Stimulated activated CD4-positive, alpha-beta T cell treated with anti-CD3 and anti-CD28 coated beads, TNF-alpha, amount 100 ng/mL, for 48 hours (primary cell): ENCODE measurements at places on chromosomes 6 and 20.

DNA sequence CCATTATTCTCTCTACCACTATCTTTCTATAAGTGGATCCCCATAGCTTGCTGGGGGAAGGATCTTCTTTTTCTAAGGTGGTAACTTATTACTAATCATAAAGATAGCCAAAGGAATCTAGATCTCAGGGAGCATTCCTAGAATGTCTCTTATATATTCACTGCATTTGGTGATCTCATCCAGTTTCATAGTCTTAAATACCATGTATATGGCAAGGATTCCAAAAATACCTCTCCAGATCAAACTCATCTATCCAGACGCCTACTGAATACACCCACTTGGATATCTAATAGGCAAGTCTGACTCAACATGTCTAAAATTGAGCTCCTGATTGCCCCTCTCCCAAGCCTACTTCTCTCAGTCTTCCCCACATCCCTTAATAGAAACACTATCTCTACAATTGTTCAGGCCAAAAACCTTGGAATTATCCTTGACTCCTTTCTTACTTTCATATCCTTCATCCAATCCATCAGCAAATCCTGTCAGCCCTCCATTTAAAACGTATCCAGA, 264.4 kb downstream of the HACE1 start:
- no peak for DNase-seq

DNA sequence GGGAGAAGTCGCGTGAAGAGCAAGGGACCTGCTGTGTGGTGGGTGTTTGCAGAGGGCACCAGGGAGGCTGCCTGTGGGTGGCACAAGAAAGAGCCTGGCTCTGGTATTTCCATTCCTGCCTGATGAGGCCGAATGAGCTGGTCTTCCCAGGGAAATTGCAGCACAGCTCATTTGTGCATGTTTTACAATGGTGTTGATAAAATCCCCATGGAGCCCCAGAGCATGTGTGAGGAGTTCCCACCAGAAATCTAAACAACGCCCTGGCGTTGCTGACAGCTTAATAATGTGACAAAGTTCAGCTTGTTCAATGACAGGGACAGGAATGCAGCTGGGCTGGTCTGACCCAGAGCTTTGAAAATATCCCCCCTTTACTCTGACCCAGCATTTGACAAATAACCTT, 135.5 kb downstream of the CLIC5 start:
- DNase-seq = no peak

- no peak for DNase-seq
These were observed 31.3 kb downstream of the TRMT6 start for GRCh38 chr20:5918856-5919625.

DNA sequence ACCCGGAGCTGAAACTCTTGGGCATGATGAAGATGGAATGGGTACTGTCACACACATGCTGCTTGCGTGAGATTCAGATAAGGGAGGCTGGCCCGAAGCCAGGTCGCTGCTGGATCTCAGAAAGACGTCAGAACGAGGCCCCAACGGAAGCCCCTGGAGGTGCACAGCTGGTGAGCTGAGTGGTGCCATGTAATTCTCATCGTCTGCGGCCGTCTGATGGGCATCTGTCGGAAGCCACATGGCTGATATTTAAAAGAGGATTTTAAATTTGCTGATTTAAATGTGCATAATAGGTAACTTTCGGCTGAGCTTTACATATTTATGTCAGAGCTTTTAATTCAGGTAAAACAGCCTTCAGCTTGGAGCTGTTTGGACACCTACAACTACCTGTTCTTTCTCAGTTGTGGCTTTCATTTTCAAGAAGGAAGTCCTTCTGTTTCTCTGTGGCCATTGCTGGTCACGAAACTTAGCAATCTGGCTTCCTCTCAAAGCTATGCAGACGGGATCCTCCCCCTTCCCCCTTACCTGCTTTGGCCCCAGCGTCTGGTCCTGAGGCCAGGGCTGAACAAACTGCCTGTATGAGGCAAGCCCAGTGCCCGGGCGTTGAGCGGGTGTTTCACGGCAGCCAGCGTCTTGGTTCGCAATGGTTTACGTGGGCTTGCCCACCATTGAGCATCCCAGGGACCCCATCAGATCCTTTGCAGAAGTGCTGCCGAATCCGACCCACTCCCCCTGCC, 9.2 kb downstream of the SLCO4A1 start:
- peak; percentile 50 for DNase-seq

DNA sequence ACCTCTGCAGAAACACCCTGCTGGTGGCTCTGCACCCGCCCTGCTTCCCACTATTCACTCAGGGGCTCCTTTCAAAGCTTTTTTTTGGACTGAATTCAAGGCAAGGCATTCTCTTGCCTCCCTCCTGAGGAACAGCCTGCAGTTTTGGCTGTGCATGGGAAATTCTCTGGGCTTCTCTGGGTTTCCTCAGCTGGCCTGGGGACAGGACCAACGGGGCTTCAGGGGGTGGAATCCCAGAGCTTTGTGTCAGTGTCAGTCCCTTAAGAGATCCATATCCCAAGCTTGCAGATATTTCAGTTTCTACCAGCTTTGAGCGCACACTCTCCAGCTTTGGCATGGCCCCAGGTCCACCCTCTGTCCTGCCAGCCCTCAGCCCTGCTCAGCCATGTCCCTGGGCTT, 2.0 kb downstream of the SCRT2 start:
- no peak for DNase-seq

- no peak for DNase-seq
These were observed 112.6 kb upstream of the CCN2 start for GRCh38 chr6:132063738-132064137.

DNA sequence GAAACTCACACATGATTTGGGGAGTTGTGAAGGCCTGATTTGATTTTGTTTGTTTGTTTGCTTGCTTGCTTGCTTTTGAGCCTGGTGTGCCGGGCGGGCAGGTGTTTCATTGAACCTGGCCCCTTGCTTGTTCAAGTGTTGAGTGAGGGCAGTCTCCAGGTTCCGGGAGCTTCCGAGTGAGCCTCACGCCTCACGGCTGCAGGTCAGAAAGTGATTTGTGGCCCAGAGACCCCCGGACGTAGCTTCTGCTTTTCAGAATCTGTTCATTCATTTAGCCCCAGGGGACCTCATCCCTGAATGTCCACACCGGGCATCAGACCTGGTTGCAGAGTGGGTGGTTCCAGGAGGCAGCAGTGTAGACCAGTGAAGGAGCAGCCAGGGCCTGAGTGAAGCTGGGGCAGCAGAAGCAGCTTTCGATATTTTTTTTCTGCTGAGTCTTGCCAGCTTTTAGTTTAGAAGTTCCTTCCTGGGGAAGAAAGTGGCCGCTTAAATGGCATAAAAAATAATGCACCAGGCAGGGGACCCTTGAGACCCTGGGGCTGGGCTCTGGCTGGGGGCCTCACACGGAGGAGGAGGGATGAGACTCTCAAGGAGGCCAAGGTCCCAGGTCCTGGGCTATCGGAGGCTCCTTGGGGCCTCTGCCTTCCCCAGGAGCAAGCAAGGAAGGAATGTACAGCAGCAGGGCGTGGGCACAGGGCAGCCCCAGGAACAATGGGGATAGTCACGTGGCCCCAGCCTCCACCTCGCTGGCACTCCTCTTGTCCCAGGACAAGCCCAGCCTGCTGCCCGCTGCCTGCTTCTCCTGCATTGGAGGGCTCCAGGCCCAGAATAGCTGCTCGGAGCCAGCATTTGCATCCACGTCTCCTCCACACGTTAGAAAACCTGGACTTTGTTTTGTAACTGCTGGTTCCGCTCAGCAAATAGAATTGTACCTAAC, 89.2 kb upstream of the BHLHE23 start:
- DNase-seq = no peak

GRCh38 chr6:1029141-1029540, 282.8 kb upstream of the FOXQ1 start:
- no peak for DNase-seq

GRCh38 chr6:1463275-1463674, 73.9 kb downstream of the FOXF2 start:
- no peak for DNase-seq

- DNase-seq = no peak
These were observed 224.9 kb downstream of the FARS2 start for GRCh38 chr6:5486214-5486613.

- no peak for DNase-seq
These were observed 249.7 kb upstream of the RUNX2 start for GRCh38 chr6:45078432-45078831.

GRCh38 chr20:40658509-40658908, 30.5 kb downstream of the MAFB start:
- DNase-seq = no peak

- no peak for DNase-seq
These were observed 48.7 kb downstream of the YTHDF1 start for GRCh38 chr20:63167026-63167917.

GRCh38 chr6:84390334-84390733, 162.9 kb upstream of the CEP162 start:
- DNase-seq = no peak

- DNase-seq = no peak
These were observed 1.3 kb upstream of the ASXL1 start for GRCh38 chr20:32356622-32357374.

GRCh38 chr6:54217018-54217417, 91.2 kb upstream of the TINAG start:
- no peak for DNase-seq

GRCh38 chr20:38129893-38130609, 35.0 kb downstream of the TGM2 start:
- no peak for DNase-seq

DNA sequence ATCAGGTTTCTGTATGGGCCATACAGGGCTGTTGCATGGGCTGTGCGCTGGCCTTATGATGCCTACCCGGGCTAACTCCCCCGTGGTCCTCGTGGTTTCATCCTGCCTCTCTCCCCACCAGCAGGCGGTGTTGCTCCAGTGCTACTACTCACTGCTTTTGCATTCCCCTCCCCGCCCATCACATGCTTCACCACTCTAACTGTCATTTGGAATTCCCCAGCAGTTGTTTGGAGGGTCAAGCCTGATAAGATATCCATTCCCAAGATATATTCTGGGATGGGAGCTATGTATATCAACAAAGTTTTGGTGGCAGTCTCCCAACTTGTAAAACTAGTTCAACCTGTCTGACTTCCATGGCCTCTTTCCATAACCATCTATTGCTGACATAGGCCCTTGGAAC, 233.2 kb upstream of the SOX4 start:
- DNase-seq = no peak

- no peak for DNase-seq
These were observed 103.6 kb downstream of the JPH2 start for GRCh38 chr20:44083220-44083933.

GRCh38 chr6:105192707-105193465, 13.1 kb upstream of the POPDC3 start:
- no peak for DNase-seq

DNA sequence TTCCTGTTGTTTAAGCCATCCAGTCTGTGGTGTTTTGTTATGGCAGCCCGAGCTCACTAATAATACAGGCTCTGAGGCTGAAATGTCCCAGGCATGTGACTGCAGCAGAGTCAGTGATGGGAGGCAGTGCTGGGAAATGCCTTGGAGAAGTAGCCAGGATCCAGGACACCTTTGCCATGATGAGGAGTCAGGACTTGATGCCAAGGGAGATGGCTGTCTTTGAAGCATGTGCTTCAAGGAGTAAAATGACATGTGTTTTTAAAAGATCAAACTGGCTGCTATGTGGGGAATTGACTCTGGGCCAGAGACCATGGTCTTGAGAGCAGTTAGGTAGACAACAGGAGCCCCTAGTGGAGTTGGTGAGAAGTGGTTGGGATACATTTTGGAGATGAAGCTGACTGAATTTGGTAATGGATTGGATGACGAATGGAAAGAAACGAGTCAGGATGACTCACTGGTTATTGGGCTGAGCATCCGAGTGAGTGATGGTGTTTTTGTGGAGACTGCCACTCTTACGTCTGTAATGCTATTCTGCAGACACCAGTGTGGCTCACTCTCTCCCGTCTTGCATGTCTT, 322.2 kb downstream of the PLCB1 start:
- peak; percentile 3 for DNase-seq

DNA sequence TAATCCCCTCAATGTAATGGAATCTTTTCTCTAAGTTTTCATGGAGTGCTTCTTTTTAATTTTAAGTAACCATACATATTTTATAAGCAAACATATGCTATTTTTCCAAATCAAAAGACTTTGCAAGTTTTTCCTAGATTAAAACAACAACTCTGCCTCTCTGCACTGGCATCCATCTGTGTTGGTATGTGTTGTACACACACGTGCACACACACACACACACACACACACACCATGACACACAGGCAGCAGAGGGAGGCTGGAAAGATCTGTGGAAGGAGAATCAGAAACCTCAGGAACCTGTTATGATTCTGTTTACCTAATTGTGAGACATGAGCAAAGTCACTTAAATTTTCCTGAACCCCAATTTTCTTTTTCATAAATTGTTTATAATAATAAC, 295.0 kb upstream of the PRDM1 start:
- no peak for DNase-seq

GRCh38 chr6:106732376-106732940, 103.1 kb downstream of the QRSL1 start:
- DNase-seq = no peak

- DNase-seq = no peak
These were observed 4.5 kb downstream of the SNAI1 start for GRCh38 chr20:49987015-49987867.

DNA sequence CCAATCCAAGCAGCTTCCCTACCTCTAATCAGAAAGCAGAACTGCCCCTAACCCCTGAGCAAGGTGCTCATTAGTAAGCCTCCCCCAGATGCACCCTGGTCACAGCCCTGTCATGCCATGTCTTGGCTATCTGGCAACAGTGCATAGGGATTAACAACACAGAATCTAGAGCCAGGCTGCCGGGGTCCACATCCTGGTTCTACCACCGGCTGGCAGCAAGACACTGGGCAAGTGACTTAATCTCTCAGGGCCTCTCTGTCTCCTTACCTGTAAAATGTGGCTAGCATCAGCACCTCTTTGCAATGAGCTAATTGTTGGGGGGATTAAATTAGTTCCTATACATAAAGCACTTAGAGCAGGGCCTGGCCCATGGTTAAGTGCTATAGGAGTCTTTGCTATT, 68.1 kb downstream of the CPNE5 start:
- no peak for DNase-seq

GRCh38 chr20:62508641-62509051, 32.9 kb upstream of the GATA5 start:
- DNase-seq = no peak

DNA sequence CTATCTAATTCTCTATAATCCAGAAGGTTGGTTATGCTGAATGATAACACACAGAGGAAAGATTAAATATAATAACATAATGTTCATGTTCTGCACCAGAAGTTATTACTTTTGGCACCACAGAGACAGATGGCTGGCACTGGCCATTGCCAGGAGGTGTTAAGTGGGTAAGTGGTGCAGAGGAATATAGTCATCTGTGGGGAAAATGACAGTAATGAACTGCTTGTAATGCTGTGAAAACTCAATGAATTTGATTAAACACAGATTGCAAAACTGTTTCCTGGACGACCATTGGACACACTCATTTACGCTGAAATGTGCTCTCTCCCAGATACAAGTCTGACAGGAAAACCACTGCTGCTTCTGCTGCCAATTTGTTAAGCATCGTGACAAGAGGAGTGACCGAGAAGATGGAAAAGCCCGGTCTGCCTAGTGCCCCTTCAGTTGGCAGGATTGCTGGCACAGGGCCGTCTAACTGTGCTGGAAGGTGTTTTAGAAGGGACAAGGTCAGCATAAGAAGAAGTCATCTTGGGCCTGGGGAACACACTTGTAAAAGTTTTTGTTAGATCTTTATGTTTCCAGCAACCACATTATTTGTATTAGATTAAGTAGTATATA, 567.4 kb downstream of the CBLN4 start:
- DNase-seq = no peak
